ENCODE measurements at places on chromosomes 16 and 17.

- no peak for DNase-seq
Measured at GRCh38 chr17:4043862-4044261, 79.6 kb upstream of the ATP2A3 start.

DNA sequence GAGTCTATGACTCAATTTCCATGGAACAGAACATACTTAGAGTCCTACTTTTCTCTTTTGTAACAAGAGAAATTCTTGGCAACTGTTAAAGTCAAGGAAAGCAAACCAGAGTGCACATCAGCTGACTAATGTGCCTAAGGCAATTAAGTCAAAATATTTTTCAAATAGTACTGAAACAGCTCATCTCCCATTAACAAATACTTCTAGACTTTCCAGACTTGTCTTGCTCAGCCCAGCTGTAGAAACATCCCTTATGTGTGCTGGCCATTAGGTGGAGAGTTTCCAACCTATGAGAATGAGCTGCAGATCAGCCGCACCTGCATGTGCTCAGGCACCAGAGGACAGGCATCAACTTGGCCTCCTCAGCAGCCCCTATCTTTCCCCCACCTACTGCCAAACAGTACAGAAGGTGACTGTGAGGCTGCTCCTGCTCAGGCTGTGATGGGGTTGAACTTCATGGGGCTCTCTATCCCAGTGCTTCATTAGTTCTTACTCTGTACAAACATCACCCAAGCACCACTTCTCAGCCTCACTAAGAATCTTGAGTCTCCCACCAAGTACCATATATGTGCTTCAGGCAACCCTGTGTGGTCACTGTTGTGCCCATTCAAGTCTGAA lies 32.2 kb downstream of the TEX2 start:
- DNase-seq = no peak

- peak; percentile 14 for DNase-seq
Measured at GRCh38 chr16:66621973-66622372, 17.5 kb downstream of the CMTM3 start.

DNA sequence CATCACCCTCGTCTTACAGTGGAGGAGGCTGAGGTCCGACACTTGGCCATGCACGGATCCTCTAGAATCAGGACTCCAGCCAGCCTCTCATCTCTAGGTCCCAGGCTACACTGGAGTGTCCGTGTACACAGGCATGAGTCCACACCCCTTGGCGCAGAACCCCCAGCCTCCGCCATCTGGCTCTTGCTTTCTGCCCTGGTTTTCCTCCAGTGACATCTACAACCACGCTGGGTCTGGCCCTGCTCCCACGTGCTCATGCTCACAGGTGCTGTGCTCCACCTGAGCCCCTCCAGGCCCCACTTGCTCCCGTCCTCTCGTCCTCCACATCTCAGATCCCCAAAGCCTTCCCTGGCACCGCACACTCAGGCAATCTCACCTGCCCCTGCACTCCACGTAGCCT lies 260.8 kb downstream of the ENGASE start:
- no peak for DNase-seq

- DNase-seq = no peak
Measured at GRCh38 chr16:27452569-27453493, 50.9 kb downstream of the IL21R start.

DNA sequence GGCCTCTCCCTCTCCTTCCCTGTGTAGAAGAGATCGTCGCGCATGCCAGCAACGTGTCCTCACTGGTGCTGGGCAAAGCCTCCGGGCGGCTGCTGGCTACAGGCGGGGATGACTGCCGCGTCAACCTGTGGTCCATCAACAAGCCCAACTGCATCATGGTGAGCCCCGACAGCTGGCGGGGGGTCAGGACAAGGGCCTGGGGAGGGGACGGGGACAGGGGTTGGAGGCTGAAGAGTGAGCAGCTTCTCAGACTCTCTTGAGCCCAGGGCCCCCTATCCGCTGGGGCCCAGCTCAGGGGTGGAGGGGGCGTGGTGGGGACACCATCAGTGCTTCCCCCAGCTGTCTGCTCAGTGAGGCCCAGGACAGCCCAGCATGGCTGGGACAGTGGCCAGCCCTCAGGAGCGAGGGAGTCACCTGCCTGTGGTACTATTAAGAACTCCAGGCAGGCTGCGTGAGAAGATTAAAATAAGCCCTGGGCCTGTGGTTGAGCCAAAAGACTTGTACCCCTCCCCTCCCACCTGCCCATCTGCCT lies 6.2 kb downstream of the KATNB1 start:
- peak; percentile 66 for DNase-seq

- DNase-seq = no peak
Measured at GRCh38 chr17:21176773-21177395, 37.1 kb downstream of the TMEM11 start.

DNA sequence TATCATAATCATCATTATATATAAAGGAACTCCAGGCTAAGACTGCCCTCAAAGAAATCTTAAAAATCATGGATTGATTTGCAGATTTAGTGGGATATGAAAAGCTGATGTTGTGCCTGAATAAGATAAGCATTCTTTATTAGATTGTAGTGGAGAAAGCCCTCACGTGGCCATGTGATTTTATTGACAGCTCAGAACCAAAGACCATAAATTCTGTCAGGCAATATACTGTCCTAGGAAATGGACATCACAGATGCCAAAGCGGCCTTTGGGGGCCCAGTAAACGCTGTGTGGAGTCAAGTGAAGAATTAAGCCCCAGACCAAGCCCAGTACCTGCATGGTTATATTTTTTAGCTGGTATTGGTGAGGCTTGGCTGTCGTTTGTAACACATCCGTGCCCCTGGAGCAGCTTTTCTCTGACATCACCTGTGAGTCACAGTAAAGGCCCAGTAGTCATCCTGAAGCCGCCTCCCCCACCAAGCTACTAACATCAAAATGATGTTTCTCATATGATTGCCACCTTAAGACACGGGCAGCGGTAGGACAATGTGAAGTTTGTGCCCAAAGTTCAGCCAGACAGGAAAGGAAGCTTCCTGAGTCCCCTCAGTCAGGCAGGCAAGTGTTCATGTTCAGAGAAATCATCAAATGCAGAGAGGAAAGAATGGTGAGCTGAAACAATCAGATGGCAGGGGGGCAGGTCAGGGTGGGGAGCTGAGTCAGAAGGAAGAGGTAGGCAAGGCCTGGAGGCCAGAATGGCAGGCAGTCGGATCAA lies 209.4 kb downstream of the IRX3 start:
- no peak for DNase-seq

DNA sequence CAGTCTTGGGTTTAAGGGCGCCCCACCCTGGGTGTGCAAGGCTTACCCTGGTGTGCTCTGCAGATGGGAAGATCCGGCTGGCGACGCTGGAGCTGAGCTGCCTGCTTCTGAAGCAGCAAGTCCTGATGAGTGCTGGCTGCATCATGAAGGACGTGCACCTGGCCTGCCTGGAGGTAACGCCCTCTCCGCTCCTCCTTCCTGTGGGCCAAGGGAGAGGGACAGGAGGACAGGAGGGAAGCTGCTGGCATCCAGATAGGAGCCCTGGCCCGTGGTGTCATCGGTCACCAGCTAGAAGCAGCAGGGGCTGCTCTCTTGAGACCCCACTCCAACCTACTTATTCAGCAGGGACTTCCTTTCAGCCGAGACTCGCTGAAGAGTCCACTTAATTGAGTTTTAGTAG lies 97.8 kb downstream of the CLEC16A start:
- no peak for DNase-seq

GRCh38 chr17:80446645-80447405 lies 29.6 kb downstream of the NPTX1 start:
- DNase-seq = no peak

- DNase-seq = no peak
Measured at GRCh38 chr17:76611758-76612157, 26.1 kb upstream of the ST6GALNAC2 start.

- no peak for DNase-seq
Measured at GRCh38 chr16:56945847-56946527, 14.0 kb downstream of the HERPUD1 start.

GRCh38 chr16:20072146-20072873 lies 1.4 kb downstream of the GPR139 start:
- DNase-seq = no peak

DNA sequence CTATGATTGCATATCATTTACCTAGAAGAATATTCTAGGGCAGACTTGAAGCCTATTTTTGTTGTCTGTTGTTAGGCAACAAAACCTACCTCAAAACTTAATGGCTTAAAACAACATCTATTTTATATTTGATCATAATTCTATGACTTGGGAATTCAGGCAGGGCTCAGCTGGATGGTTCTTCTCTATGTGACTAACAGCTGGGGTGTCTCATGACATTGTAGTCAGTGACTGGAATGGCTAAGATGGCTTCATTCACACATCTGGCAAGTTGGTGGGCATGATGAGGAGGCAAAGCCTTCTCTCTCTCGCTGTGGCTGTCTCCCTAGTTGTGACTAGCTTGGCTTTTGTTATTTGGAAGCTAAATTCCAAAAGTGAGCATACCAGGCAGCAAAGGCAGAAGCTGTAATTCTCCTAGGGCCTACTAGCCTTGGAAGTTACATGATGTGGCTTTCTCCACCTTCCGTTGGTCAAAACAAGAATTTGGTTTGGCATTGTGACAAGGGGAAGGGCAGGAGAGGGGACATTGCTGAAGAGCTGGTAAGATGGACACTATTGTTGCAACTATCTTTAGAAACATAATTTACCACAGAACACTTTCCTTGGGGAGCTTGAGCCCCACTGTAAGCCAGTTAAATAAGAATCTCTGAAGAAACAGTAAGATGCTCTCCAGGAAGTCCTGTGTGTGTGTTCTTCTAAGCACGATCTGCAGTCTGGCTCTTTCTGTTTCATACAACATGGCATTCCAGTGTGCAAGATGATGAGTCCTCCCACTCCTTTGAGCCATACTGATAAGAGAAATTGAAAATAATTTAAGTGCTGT lies 39.4 kb downstream of the ZNRF1 start:
- peak; percentile 28 for DNase-seq

DNA sequence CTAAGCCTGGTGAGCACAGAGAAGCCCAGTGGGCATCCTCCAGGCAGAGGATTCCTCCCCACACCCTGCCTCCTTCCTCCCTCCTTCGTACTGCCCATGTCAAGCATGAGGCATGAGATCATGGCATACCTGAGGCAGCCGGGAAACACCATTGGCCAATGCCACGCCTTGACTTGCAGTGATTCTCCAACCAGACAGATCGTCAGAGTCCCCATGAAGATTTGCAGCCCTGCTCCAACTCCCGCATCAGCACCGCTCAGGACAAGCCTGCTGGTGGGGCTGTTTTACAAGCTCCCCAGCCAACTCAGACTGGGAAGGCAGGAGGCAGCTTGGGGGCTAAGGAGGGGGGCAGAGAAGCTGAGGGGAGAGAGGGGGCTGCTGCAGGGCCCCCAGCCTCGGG lies 2.9 kb upstream of the KRT16 start:
- DNase-seq = no peak

DNA sequence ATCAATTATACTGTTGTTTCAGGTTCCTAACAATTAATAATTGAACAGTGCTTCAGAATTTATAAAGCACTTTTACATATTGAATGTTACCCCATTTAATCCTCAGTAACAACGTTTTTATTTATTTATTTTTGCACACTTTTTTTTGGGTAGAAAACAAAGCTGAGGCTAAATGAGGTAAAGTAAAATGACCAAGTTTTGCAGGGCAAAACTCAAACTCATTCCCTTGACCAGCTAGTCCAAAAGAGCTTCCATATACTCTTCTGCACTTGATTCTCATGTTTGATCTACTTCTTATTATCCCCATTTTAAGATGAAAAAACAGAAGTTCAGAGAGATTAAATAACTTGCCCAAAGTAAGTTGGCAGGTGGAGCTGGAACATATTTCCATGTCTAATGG lies 81.1 kb upstream of the NACA2 start:
- no peak for DNase-seq

DNA sequence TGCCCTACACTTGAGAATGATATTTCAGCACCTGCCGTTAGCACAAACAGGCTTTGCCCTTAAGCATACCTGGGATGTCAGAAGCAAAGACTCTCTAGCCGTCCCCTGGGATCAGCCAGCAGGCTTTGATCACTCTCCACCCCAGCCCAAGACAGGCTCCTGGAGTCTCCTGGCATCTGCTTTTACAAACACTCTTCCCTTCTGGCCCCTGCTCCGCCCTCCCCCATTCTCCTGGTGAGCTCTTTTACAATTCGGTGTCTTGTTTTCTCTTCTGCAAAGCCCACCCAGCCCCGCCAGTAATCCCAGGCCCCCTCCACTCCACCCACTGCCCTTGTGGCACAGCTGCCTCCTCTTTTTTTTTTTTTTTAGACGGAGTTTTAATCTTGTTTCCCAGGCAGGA lies 50.4 kb downstream of the KATNIP start:
- DNase-seq = no peak

- DNase-seq = no peak
Measured at GRCh38 chr16:15572329-15573001, 70.5 kb downstream of the MARF1 start.

DNA sequence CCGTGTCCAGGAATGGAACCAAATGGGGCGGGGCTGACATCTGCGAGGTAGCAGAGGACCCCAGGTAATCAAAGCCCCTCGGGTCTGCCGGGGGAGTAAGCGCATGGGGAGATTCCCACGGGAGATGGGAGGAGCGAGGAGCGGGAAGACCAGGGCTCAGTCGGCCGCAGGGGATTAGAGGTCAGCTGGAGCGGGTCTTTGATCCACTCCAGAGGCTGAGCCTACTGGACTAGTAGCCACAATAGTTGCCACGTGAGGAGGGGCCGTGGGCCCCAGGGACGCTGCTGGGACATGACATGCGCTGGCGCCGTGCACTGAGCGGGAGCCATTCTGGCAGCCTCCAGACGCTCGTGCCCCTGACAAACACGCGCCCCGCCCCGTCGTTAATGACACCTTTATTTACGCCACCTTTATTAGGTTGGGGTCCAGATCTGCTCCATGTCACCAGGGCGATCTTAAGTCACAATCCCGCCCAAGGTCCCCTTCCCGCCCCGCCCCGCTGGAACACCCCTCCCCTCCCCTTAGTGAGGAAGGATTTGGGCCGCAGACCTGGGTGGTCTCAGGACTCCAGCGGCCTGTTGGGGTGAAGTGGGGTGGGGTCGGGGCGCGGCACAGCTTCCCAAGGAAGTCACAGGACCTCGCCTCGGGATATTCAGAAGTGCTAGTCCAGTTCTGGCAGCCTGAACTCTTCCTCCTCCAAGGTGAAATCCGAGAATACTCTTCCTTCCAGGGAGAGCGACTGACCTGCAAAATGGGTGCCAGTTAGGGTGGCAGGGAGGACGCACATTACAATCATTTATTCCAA lies 15.0 kb downstream of the PPY start:
- no peak for DNase-seq

- peak; percentile 85 for DNase-seq
Measured at GRCh38 chr17:75011401-75012095, 922 bp upstream of the MRPL58 start.

- peak; percentile 46 for DNase-seq
Measured at GRCh38 chr17:58184308-58184985, 8.1 kb upstream of the EPX start.

- DNase-seq = no peak
Measured at GRCh38 chr16:29909391-29909790, 9.1 kb downstream of the ASPHD1 start.

Data from femur (tissue), 1 donor.